CD4-positive, alpha-beta T cell (primary cell): ENCODE measurements at places on chromosomes 6 and 20.
A peak's percentile ranks its signal among the peaks of the same experiment; 100 is the strongest.

DNA sequence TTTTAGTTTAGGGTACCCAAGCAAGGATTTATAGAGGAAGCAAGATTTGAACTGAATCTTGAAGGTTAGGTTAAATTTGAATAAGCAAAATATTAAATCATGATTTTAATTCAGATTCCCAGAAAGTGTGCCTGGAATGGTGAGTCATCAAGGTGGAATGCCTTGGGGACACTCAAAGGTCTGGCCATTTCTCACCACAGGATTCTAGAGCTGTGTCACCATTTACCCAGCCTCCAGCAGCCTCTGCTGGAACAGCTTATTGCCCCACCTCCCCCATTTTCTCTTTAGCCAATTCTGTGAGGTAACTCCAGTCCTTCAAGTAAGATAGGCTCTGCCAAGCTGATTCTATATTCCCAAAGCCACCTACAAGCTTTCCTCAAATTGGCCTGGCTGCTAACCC, 181.4 kb downstream of the SIM1 start:
- no peak overlapping the region for H3K27ac ChIP-seq
- H3K36me3 ChIP-seq = no peaks in the 10 kb centered on the region
- no peaks in the 10 kb centered on the region for H3K27me3 ChIP-seq
- no peaks in the 10 kb centered on the region for H3K4me1 ChIP-seq

DNA sequence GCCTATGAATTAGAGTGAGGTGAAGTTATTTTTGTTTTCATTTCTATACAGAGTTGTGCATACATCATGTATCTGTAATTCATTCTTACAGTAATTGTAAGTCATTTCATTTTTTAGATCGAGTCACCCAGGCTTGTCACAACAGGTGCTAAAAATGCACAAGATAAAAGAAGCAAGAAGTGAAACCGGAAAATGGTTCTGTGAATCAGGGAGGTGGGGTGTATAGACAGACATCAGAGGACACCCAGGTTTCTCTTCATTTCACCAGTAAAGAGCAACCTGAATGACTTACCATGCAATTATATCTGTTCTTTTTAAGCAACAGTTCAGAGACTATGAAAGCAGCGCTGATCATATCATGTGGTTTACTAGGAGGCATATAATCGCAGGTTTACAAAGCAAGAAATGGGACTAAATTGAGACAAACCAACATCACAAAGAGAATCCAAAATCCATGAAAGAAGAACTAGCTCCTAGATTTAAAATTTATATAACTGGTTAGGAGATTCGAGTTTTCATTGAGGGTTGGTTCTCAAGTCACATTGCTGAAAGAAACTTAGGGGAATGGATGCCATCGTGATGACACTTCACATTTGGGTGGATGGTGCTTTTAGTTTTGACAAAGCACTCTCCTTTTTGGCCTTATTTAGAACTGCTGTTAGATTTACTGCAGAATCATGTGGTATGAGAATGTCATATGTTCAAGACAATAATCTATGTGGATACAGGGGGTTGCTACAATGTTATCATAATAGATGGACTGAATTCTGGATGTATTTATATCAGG, 27.9 kb upstream of the TBC1D7 start:
- H3K27ac ChIP-seq = peak overlapping the region; percentile 60
- no peaks in the 10 kb centered on the region for H3K27me3 ChIP-seq
- H3K36me3 ChIP-seq = no peaks in the 10 kb centered on the region
- DNase-seq = no peak

GRCh38 chr6:23091795-23092194, 522.4 kb downstream of the HDGFL1 start:
- no peak overlapping the region for H3K27ac ChIP-seq
- no peak overlapping the region for H3K4me3 ChIP-seq
- no peaks in the 10 kb centered on the region for H3K36me3 ChIP-seq
- H3K27me3 ChIP-seq = no peaks in the 10 kb centered on the region
- no peak for DNase-seq

DNA sequence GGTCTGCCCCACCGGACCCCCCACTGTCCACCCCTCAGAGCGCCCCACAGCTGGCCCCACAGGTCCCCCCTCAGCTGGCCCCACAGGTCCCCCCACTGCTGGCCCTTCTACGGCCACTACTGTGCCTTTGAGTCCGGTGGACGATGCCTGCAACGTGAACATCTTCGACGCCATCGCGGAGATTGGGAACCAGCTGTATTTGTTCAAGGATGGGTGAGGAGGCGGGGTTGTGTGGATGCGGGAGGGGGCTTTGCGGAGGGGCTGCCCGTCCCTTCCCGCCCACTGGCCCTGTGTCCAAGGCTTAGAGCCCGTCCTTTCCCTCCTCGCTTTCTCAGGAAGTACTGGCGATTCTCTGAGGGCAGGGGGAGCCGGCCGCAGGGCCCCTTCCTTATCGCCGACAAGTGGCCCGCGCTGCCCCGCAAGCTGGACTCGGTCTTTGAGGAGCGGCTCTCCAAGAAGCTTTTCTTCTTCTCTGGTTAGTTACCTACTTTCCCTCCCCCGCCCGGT, 4.7 kb downstream of the MMP9 start:
- H3K4me3 ChIP-seq = peak overlapping the region; percentile 43
- H3K36me3 ChIP-seq = no peaks in the 10 kb centered on the region
- H3K27ac ChIP-seq = no peak overlapping the region

DNA sequence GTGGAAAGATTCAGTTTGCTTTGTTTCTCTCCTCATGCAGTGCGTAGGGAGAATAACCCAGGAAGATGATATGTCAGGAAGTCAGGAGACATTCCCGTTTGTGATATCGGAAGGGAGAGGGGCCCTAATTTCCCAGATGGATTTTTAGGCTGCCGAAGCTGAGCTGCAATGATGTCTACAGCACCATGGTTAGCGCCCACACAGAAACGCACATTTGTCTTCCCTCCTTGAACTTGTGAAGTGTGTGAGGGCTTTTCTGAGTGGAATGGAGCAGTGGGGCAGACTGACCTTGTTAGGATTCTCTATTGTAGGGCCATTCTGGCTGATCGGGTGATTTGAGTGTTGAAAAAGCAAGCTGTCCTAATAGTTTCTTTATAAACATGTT, 191.3 kb upstream of the ARG1 start:
- H3K4me3 ChIP-seq = no peak overlapping the region
- no peak overlapping the region for H3K27ac ChIP-seq
- H3K4me1 ChIP-seq = no peaks in the 10 kb centered on the region
- no peak for DNase-seq

- H3K27ac ChIP-seq = no peak overlapping the region
- no peaks in the 10 kb centered on the region for H3K4me1 ChIP-seq
- H3K36me3 ChIP-seq = no peaks in the 10 kb centered on the region
- H3K27me3 ChIP-seq = peaks cover 6% of the 10 kb centered on the region
- DNase-seq = no peak
Observed at GRCh38 chr6:834866-835265, 141.9 kb upstream of the EXOC2 start.
